Stimulated activated CD8-positive, alpha-beta memory T cell treated with anti-CD3 and anti-CD28 coated beads, Interleukin-4, amount 100 ng/mL, for 48 hours (primary cell): ENCODE measurements at places on chromosomes 4 and X.

- DNase-seq, result no peak
Observed at GRCh38 chr4:114780205-114780604, 181.6 kb downstream of the UGT8 start.

GRCh38 chrX:13694983-13695382, 6.1 kb downstream of the RAB9A start:
- no peak for DNase-seq

- no peak for DNase-seq
Observed at GRCh38 chrX:132375941-132376340, 112.9 kb downstream of the MBNL3 start.

DNA sequence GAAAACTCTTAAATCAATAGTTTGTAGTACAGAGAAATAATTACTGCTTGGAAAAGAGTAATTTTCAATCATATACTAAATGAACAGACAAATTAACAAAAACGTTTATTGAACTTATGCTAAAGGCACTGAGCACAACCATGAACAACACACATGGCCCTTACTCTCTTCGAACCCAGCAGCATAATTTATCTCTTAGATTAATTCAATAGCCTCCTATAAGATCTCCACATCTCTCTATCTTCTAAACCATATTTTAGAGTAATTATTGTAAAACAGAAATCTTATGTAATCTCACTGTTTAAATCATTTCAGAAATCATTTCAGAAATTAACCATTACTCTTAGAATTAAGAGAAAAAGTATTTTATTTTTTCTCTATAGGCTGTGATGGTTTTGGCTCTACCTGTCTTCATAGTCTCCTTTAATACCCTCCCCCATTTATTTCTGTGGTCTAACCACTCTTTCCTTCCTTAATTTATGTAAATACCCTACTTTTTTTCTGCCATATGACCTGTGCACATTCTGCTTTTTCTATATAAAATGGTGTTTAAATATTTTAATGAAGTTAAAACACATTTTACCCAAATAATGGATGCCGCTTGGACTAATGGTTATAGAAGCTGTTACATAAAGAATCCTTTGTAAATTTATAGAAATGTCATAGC, 218.5 kb downstream of the CCSER1 start:
- no peak for DNase-seq

- DNase-seq, result no peak
Observed at GRCh38 chr4:142883040-142883832, 37.1 kb upstream of the INPP4B start.

- DNase-seq, result no peak
Observed at GRCh38 chr4:2958446-2958845, 4.8 kb downstream of the NOP14 start.

DNA sequence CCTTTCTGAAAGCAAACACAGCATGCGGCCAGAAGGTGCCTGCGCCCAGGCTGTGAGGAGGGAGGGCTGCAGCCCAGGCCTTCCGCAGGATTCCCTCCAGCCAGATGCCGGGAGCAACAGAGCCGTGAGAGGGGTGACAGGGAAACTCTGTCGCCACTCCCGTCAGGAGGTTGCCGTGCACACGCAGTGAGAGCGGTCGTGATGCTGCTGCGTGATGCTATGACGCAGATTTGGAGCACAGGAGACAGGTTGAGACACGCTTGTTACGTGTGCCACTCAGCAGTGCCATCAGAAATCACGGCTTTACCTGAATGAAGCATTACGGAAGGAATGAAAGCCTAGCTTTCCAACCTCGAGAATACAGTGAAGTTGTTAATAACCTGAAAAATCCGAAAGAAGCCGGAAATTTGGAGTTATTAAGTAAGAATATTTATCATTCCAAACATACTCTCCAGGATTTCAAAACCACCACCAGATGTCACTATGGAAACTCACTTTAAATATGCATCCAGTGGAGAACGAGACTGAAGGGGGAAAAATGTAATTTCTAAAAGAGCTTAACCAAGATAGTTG, 54.4 kb downstream of the FAT1 start:
- no peak for DNase-seq

DNA sequence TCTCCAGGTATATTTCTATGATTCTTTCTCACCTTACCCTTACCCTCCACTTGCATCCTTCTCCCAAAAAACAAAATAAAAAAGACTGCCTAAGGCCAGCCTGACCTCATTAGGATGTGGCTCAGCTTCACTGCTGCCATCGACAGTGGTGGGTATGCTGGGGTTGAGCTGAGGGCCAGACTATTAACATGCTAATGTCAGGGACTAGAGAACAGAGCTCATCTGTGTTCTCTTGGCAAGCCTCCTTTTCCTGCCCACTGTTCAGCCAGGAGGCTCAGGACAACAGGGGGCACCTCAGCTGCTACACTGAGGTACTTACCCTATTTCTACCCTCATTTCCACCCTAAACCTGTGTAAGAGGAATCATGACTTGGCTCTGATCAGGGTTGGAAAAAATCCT, 59.3 kb downstream of the MSN start:
- no peak for DNase-seq
